ENCODE measurements at places on chromosomes 16 and 17.

DNA sequence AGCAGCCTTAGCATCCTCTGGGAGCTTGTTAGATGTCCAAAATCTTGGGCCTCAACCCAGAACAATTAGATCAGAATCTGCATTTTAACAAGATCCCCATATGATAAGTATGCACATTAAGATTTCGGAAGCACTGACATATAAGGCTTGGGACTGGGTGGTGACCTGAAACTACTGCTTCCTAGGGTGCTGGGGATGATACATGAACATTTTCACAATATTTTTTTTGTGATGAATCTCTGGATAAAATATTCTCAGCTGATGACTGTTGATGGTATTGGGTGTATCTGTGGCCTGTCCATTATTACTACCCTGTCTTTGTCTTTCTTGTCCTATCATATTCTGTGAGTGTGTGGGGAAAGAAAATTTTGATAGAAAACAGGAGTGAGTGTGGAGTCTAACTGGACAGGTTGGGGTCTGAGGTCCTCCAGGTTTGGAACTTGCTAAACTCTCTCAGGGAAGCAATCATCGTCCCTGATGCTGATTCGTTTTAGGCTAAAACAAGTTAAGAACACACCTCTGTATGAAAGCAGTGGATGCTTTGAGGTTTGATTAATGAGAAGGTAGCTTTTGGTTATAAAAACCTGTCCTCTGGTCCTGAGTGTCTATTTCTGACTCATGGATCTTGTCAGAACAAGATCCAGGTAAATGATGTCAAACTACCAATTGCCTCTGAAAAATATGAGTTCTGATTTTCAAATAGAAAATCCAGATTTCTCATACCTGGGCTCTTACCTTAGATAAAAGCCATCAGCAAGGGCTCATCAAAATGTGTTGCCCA lies 23.2 kb downstream of the KRT23 start:
- DNase-seq: no peak

GRCh38 chr17:83187782-83188311 lies 108.4 kb downstream of the METRNL start:
- no peak for DNase-seq

GRCh38 chr16:15897121-15897780 lies 8.8 kb upstream of the CEP20 start:
- DNase-seq: no peak

- no peak for DNase-seq
Measured at GRCh38 chr16:20510323-20510722, 59.0 kb downstream of the ACSM2A start.

DNA sequence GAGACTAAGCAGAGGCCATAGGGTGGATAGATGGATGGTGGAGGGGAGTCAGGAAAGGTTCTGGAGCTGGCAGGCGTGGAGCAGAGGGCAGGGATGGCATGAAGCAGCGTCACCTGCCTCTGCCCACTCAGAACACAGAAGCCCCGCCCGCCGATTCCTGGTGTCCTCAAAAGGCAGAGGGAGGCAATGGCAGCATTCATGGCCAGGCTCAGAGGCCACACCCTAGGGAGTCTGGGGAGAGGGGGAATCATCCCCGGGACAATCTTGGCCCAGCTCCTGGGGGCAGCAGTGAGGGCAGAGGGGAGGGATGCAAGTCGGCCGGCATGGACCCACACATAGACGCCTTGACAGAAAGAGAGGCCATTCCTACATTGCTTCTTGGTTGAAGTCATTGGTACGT lies 60.7 kb upstream of the CACNG4 start:
- no peak for DNase-seq

GRCh38 chr17:50547736-50548083 lies 736 bp downstream of the SPATA20 start:
- DNase-seq: no peak

- no peak for DNase-seq
Measured at GRCh38 chr16:49600536-49600935, 226.9 kb downstream of the C16orf78 start.

- peak; percentile 53 for DNase-seq
Measured at GRCh38 chr17:75927286-75927922, 13.4 kb downstream of the FBF1 start.

- DNase-seq: no peak
Measured at GRCh38 chr17:39791111-39791992, 53.6 kb downstream of the GRB7 start.

DNA sequence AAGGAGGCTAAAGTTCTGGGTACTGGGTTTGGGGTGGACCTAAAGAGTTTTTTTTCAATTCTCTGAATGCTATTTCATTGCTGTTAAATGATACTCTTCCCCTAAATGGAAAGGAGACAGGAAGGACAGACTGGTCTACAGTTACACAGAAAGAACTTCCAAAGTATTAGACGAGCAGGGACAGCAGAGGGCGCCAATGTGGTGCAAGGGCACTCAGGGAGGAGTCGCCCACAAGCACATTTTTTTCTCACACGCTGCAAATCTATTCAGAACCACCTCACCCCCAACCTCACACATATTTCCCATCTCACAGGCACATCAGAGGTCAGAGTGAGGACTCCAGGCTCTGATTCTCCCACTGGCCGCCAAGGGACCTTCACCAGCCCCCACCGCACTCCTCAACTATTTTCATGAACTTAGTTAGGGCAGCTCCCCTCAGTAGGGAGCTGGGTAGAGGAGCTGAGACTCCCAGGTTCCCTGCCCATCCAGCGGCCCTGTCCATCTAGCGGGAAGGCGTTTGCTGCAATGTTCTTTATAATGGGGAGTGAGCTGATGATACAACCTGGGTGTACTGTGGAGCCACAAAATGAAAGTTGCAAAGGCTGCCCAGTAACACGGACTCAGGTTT lies 6.8 kb upstream of the CA4 start:
- DNase-seq: peak; percentile 91

DNA sequence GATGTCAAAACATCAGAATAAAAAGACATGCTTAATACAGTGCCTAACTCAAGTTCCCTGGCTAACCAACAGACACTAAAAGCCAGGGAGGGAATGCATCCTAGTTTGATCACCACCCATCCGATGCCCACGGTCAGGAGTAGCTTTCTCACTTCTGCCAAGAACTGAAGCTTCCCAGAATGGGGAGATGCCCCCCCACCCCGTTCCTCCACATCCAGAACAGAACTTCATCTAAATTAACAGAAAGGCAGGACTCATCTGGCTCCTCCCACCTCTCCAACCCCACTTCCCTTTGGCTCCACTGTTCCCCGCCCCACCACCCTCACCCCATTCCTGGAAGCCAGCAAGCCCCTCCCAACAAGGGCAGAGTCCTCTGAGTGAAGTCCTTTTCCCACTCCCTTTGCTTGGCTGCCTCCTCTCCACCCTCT lies 33.7 kb downstream of the GDE1 start:
- no peak for DNase-seq

- no peak for DNase-seq
Measured at GRCh38 chr16:28316054-28316453, 23.7 kb downstream of the SBK1 start.

GRCh38 chr17:72759301-72759700 lies 333.2 kb downstream of the SLC39A11 start:
- no peak for DNase-seq

GRCh38 chr16:81000873-81001272 lies 5.8 kb downstream of the CMC2 start:
- DNase-seq: no peak

GRCh38 chr16:85123891-85124635 lies 11.8 kb upstream of the CIBAR2 start:
- DNase-seq: peak; percentile 83

- peak; percentile 48 for DNase-seq
Measured at GRCh38 chr16:1613728-1614455, 1.7 kb downstream of the CRAMP1 start.

DNA sequence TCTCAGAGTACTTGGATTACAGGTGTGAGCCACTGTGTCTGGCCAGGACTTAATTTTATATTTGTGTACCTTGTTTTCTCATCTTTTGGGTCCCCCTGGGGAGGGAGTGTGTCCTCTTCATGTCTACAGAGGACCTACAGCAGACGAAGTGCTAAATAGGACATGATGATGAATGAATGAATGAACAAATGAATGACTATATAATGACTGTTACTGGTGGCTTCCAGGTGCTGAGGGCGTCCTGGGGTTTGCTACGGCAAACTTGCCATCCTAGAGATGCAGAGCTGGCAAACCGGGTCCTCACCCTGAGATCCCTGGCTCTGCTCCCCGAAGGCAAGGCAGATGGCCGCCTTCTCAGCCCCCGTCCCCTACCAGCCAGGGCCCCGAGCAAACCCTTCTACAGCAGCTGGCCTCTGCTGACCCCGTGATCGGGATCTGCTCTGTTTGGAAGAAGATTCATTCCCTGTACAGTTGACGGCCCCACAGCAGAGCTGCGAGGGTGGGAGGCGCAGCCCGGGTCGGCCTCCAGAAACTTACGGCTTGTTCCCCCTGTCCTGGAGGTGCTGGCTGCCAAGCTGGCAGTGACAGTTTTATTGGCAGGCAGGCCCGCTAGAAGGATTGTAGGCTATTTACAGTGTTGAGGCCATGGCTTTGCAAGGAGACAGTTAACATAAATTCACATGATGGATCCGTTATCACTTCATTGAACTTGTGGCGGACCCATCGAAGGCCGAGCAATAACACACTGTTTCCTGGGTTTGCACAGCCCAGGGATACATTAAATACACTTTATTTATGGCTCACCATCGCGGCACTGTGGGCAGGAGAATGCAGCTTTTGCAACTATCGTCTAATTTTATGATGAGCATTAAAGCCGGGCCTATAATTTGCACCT lies 197.7 kb upstream of the GSE1 start:
- DNase-seq: no peak

DNA sequence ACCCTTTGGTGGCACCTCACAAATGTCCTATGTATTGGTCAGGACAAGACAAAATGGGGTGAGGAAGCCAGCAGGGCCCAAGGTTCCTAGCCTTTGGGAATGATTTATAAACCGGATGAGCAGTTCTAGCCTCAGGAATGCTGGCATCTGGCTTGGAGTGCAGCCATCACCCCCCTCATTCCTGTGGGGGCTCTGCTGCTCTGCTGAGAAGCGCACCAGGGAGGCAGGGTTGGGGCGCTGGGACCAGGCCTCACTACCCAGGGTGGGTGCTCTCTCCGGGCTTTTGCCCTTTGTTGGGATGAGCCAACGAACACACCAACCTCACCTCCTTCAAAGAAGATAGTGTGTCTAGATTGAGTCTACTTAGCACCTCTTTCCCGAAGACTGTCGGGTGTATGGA lies 39.2 kb downstream of the TMEM11 start:
- DNase-seq: no peak

GRCh38 chr17:44846206-44846605 lies 1.5 kb upstream of the HIGD1B start:
- no peak for DNase-seq

- DNase-seq: no peak
Measured at GRCh38 chr17:79160980-79161636, 86.5 kb downstream of the ENGASE start.

- no peak for DNase-seq
Measured at GRCh38 chr16:14566599-14566998, 63.5 kb downstream of the PARN start.

DNA sequence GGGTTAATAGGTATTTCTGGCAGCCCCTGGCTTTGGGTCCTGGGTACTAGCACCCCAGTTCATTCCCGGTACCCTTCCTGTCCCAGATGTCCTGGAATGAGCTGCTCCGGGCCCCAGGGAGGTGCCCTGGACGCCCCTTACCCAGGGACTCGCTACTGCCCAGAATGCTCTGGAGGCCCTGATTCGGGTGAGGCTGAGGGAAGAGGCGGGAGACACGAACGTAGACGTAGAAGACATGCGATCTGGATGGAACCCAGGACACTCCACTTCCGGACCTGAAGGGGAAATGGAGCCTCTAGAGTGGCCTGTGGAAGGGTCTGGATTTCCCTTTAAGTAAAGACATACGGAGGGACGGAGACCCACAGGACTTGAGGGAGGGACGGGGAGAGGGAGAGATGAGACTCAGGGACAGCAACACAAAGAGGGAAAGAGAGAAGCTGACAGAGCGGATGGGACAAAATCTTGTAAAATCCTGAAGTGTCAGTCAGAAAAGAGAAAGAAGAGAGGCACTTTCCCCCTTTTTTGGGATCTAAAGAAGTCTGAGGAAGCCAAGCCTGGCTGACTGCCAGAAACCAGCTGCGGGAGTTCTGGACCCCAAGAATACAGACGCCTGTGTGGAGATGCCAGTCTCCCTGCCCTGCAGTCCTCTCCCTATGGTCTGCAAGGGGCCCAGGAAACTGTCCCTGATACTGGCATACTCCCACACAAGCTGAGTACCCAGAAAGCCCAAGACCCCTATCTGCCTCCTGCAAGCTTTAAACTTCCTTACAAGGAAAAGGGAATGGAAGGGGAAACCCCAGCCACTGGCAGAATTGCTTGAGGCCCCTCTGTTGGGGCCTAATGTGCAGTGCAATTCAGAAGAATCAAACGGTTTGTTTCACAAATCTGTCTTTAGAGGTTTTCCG lies 1.0 kb upstream of the HOXB13 start:
- no peak for DNase-seq

DNA sequence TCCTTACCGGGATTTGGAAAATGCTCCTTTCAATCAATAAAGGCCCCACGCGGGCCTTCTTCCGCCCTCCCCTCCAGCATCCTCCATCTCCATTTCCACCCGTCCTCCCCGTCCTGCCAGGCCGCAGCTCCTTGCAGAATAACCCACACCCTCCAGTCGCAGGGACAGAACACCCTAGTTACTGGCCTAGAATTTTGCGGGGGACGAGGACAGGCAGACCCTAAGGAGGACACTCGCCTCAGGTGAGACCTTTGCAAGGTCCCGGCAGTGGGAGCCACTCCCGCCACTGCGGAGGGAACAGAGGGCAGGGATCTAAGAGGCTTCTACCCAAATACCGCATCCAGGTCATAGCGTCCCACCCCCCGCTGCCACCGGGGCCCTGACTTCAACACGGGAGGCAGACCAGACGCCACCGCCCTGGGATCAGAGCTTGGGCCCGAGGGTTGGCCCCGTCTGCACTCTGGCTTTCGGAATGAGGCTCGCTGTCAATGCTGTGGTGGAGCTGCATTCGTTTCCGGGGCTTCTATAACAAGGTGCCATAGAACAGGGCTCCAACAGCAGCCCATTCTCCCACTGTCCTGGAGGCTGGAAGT lies 26.8 kb downstream of the SLC25A10 start:
- DNase-seq: no peak

- no peak for DNase-seq
Measured at GRCh38 chr16:68764862-68765261, 27.8 kb downstream of the CDH1 start.

- DNase-seq: no peak
Measured at GRCh38 chr16:68059804-68060203, 25.4 kb upstream of the NFATC3 start.

GRCh38 chr16:79134300-79134699 lies 466.2 kb downstream of the MAF start:
- no peak for DNase-seq

- no peak for DNase-seq
Measured at GRCh38 chr17:20800146-20800545, 220.6 kb downstream of the CDRT15L2 start.

GRCh38 chr17:75684249-75684648 lies 17.1 kb downstream of the SAP30BP start:
- DNase-seq: no peak

- no peak for DNase-seq
Measured at GRCh38 chr17:29022074-29022473, 16.2 kb upstream of the SEZ6 start.

- no peak for DNase-seq
Measured at GRCh38 chr16:78762222-78762621, 662.8 kb downstream of the WWOX start.

- DNase-seq: peak; percentile 69
Measured at GRCh38 chr17:16419929-16420271, 4.5 kb downstream of the TRPV2 start.

GRCh38 chr16:66701026-66701425 lies 4.5 kb upstream of the CMTM4 start:
- DNase-seq: no peak

All from H54 (cell line).